ENCODE measurements at places on chromosomes 2 and 18.

GRCh38 chr2:53170466-53170865 is 597.1 kb upstream of the CHAC2 start:
- no peak for DNase-seq

DNA sequence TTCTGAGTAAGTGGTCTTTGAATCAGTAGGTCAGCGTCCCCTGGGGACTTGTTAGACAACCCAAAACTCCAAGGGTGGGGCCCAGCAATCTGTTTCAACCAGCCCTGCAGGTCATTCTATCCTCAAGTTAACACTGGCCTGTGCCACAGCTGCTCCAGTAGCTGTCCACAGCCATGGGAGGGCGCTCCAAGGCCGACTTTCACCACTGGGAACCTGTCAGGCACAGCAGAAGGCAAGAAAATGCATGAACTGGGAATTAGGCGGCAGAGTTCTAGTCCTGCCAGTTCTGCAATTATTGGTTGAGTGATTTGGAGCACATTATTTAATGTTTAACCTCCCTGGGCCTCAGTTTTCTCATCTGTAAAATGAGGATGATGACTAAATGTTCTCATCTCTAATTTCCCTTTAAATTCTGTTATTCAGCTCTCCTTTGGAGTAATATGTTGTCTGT is 17.4 kb upstream of the MRPL33 start:
- peak; percentile 71 for DNase-seq

DNA sequence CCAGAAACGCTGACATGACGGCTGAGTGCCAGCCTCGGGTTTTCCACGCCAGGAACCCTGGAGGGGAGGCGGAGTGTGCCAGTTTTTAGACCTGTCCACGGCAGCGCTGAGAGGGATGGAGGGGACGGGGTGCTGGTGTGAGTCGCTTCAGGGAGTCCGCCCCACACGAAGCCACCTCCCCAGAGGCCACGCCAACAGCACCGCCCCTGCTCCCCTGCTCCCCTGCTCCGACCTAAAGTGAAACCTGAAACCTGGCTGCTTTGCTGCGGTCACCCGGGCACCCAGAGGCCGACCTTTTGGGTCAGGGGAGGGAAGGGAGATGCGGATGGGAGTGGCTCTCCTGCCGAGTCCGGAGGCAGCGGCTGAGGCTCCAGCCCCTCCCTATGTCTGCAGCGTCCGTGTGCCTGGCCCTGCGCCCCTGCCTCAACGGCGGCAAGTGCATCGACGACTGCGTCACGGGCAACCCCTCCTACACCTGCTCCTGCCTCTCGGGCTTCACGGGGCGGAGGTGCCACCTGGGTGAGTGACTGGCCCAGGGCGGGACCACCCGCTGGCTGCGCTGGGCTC is 38.1 kb downstream of the SNED1 start:
- DNase-seq, result peak; percentile 18

DNA sequence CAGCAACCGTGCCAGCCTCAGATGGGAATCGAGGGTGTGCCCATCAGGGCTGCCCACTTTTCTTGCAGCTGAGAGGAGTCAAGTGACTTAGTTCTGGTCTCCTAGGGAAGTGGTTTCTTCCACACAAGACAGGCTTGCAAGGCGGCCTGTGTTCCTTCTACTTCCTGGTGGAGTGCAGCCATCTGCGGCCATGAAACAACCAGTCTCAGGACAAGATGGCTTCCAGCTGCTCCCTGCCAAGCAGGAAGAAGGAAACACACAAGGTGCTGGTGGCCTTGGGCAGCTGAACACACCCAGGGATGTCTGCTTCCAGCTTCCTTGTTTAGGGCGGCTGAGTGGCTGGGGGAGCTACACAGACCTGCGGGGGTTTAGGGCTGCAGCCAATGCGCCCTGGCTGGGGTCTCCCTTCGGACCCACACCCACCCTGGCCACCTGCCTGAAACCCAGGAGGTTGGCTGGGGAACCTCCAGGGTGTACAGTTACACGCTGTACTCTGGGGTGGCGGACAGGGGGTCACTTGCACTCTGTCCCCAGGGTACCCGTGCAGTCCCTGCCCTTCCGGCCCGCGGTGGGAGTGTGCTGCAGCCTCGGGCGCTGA is 34.7 kb downstream of the PTPN18 start:
- DNase-seq, result no peak

GRCh38 chr2:169746240-169746639 is 12.6 kb downstream of the KLHL23 start:
- no peak for DNase-seq

DNA sequence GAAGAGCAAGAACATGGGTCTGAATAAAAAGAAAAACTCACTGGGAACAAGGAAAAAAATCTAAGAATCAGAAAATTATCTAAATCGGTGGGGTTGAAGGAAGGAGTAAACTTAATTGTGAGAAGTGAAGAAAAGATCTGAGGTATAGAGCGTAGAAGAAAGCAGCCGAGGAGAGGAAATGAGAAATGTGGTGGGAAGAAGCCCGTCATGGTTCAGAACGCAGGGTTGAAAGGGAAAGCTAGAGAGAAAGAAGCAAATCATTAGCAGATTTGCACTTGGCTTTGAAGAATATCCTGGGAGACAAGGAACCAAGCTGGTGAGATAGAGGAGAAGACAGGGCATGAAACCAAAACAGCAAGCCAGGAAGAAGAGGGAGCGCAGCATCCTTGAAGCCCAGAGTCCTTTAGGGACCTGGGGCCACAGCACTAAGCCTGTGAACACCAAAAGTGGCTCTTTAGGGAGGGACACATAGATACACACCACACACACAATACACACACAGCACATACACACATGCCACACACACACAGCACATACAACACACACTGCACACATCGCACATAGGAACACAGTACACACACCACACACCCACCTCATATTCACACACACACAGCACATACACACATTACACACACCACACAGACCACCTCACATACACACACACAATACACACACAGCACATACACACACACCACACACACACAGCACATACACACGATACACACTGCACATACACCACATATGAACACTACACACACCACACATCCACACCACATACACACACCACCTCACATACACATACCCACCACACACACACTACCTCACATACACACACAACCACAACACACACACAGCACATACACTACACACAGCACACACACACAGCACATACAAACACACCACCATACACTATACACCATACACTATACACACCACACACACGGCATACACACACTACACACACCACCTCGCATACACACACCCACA is 274.6 kb downstream of the ETAA1 start:
- DNase-seq, result no peak

DNA sequence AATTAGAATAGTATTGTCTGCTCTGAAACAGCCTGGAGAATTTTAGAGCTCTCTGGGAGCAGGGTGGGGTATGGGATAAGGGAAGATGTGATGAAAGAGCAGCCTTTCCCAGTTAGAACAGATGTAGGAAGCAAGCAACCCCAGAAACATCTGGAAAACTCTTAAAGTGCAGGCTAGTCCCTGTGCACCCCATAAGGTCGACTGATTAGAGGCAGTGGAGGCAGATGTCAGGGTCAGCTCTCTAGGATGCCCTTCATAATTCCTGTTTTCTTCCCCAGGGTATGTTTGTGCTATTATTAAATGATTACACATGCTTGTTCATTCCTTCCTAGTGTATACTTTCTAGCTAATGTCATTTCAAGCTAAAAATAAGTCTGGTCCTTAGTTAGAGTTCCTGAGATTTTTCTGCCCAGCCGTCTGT is 41.7 kb downstream of the PTPRM start:
- no peak for DNase-seq

- DNase-seq, result no peak
Measured at GRCh38 chr2:27024188-27024587, 8.6 kb upstream of the TMEM214 start.

DNA sequence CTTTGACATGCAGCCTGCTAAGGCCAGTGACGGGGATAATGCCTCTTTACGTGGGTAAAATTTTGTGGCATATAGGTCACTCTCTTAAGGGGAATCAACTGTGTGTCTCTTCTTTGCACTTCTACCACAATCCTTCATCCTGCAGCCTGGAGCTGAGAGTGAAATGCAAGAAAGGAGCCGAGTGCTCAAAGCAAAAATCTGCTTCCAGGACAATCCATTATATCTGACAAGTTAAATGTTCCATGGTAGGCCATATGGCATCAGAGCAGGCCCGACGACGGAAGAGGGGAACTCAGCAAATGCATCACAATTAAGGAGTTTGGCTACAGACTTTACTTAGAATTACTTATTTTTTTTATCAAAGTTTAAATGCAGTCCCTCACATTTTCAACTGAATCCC is 171.2 kb downstream of the TCF4 start:
- DNase-seq, result no peak

DNA sequence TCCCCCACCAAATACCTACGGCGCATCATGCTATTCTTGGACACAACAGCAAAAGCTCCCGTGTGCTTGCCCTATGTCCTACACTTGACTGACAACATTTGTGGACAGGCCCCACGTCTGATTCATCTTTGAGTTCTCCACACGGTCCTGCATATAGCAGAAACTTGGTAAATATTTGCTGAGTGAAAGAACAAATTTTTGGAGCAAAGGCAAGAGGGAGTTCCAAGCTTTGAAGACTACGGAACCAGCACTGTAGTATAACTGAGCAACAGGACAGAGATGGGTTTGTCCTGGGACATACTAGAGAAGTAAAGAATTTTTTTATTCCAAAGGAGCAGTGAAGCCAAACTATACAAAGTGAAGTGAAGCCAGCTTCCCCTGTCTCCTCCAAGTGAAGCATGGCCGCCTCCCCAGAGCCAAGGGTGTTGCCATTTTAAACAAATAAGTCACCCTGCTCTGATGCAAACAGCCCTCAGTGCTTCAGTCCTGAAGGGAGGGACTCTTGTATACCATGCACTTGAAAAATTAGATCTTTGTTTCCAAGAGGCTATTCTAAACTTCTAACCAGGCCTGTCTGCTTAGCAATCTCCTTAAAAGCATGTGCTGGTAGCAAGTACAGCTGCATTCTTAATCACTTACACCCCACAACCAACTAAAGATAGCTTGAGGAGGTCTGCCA is 35.9 kb downstream of the SPRED2 start:
- DNase-seq, result no peak

DNA sequence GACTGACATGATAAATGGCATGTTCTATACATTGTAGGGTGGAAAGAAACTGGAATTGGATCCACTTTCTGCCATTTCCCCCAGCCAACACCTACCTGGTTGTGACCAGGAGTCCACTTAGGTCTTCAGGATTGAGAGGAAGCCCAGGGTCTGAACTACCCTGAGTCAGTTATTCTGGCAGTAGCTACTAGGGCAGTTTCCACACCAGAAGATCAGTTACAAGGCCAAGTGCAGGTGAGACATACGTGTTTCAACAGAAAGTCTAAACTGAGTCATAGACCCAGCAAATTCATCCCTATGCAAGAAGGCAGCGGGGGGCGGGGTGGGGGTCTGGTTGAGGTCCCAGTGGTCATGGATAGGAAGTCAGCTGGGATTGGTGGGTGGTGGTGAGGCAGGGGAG is 21.9 kb downstream of the ANTXR1 start:
- no peak for DNase-seq

DNA sequence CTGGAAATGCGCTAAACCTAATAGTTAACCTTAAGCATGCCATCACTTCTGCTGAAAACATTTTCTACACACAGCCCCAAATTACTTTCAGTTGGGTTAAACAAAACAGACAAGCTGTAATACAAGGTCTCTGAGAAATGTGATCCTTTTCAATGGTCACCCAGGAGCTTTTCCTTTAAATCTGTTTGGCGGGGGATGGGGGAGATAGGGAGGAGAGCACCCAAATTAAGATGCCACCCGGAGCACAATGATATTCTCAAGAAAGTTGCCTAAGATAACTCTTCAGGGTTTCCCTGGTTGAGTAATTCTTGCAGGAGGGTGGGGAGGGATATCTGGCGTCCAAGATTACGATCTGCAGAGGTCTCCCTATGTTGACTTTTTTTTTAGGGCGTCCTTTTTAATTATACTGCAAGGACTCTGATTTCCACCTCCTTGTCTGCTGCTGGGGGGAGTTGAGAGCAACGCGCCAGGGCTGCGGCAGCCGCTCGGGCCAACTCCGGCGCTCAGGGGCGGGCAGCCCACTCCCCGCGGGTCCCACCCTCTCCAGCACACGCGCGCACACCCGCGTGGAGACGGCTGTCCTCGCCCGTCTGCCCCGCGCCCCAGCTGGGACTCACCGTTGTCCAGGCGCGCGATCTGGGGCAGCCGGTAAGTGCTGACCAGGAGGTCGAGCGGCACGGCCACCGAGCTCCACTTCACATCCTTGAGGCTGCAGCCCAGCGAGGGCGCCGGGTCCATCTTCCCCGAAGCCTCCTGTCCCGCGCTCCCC is 807 bp downstream of the GAREM1 start:
- no peak for DNase-seq

- no peak for DNase-seq
Measured at GRCh38 chr18:78901923-78902794, 77.5 kb upstream of the SALL3 start.

DNA sequence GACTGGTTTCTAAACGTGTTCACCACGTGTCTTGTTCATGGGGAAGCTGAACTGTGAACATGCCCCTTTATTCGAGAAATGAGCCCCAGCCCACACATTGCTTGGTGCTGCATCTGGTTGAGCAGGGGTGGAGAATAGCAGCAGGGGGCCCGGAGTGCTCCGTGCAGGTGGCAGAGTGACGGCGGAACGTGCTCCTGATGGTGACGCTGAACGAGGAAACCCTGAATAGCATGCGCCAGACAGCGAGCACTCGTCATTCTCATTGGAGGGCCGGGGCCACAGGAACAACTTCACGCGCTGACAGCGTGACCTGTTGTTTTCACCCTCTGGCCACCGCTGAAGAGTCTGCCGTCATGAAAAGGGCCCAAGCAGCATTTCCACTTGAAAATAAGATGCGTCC is 125.8 kb upstream of the TPO start:
- DNase-seq, result no peak

GRCh38 chr18:25420077-25420825 is 68.3 kb upstream of the ZNF521 start:
- no peak for DNase-seq

- no peak for DNase-seq
Measured at GRCh38 chr2:227163485-227163997, 464 bp downstream of the COL4A4 start.

- DNase-seq, result no peak
Measured at GRCh38 chr2:207487650-207488311, 42.0 kb upstream of the CREB1 start.

DNA sequence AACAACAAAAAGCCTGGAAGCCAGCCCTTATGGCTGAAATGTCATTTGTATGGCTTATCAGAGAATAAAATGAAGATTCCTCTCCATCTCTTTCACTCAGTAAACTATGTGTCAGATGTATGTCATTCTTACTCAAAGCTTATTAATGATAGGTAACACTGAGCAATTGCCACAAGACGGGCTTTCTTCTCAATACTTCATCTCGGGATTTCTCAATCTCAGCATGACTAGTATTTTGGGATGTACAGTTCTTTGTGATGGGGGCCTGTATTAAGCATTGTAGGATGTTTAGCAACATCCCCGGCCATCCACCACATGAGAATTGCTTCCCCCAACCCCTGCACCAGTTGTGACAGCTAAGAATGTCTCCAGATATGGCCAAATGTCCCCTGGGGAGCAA is 80.2 kb downstream of the MREG start:
- DNase-seq, result no peak

Measured in stimulated activated CD4-positive, alpha-beta T cell treated with anti-CD3 and anti-CD28 coated beads, TNF-alpha, amount 100 ng/mL, for 48 hours (primary cell).